Activated B cell treated with CpG ODN at 0.5 μM for 24 hours (primary cell): ENCODE measurements at places on chromosomes 2 and 18. TPM values are rescaled to one million over a fixed set of nuclear protein-coding genes. Genes with fewer than 3 reads are reported as not detected.

CD8B gene
- 0.15 TPM in 1 of 2 replicates, not detected in the other for total RNA-seq

GRCh38 chr18:12606592-12607315 is 51.2 kb downstream of the SPIRE1 start:
- H3K4me3 ChIP-seq, result no peak overlapping the region
- H3K27ac ChIP-seq, result no peak overlapping the region
- DNase-seq, result no peak
- no peaks in the 10 kb centered on the region for H3K27me3 ChIP-seq
- no peaks in the 10 kb centered on the region for H3K36me3 ChIP-seq
- H3K4me1 ChIP-seq, result no peaks in the 10 kb centered on the region

- peaks cover 27% of the 10 kb centered on the region for H3K27me3 ChIP-seq
- no peaks in the 10 kb centered on the region for H3K36me3 ChIP-seq
- H3K4me3 ChIP-seq, result no peak overlapping the region
- peaks cover 23% of the 10 kb centered on the region for H3K4me1 ChIP-seq
- no peak for DNase-seq
Observed at GRCh38 chr2:38539086-38539485, 63.6 kb downstream of the HNRNPLL start.

GRCh38 chr2:46492301-46492700 is 12.9 kb downstream of the TMEM247 start:
- DNase-seq, result no peak
- H3K27ac ChIP-seq, result no peak overlapping the region
- H3K4me3 ChIP-seq, result no peak overlapping the region
- no peaks in the 10 kb centered on the region for H3K27me3 ChIP-seq
- no peaks in the 10 kb centered on the region for H3K36me3 ChIP-seq
- H3K4me1 ChIP-seq, result peaks cover 23% of the 10 kb centered on the region
